ENCODE measurements at places on chromosomes 7 and 10. TPM values are rescaled to one million over a fixed set of nuclear protein-coding genes. Genes with fewer than 3 reads are reported as not detected.

DNA sequence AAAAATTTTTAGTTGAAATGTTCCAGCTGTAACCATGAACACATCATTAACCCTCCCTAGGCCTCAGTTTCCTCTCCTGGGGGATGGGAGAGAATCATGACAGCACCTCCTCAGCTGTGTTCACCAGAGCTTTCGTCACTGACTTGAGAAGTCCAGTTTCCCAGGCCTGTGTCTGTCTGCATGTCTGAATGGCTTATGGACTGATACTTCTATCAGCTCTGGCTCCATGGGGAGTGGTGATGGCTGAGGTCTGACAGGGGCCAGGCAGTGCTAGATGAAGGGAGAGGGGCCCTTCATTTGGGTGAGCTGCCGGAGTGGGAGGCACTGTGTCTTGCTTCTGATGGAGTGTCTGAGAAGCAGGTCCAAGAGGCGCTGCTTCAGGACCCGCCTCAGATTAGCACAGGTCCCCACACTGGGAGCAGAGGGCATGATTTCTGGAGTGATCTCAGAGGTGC is 192.9 kb downstream of the PTPN20 start:
- H3K4me3 ChIP-seq = no peak overlapping the region
- no peak for DNase-seq
- no peak overlapping the region for H3K27ac ChIP-seq
- no peaks in the 10 kb centered on the region for H3K27me3 ChIP-seq

The AASS gene
- 24.1 TPM for total RNA-seq

The CALML3 gene
- 8.0 TPM for total RNA-seq

DNA sequence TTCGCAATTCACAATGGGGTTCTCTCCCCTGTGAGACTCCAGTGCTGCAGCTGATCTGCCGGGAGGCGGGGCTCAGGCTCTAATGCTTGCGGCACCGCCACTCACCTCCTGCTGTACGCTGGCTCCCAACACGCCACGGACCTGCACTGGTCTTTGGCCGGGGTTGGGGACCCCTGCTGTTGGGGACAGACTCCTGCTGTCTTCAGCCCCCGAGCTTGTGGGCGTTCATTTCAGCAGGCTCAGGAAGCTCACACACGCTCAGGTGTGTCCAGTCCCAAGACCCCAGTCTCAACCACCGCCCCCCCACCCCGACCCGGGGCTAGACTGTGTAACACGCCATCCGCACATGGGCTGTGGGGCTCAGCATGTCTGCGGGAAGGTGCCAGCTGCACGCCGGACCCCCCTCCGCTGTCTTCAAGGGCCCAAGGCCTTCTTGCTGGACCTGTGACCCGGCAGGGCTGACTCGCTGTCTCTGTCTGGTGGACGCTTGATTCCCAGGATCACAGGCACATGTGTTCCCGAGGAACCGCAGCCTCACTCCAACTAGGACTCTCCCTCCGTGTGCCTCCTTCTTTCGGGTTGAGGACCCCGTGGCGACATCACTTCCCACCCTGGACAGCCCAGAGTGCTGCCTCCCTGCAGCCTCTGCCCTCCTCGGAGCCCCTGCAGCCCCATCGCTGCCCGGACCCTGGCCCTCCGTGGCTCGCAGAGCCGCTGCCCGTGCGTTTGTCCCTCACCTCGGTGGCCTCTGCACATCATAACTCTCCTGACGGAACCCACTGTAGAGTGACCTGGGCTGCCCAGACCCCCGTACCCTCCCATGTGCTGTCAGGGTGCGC is 106.4 kb downstream of the DNAJB6 start:
- no peak for DNase-seq
- no peaks in the 10 kb centered on the region for H3K36me3 ChIP-seq
- H3K4me1 ChIP-seq = no peaks in the 10 kb centered on the region

- no peak overlapping the region for H3K4me3 ChIP-seq
- no peaks in the 10 kb centered on the region for H3K36me3 ChIP-seq
- no peaks in the 10 kb centered on the region for H3K27me3 ChIP-seq
- H3K27ac ChIP-seq = no peak overlapping the region
Measured at GRCh38 chr7:38748056-38748610, 117.0 kb upstream of the AMPH start.

GRCh38 chr10:33032654-33033151 is 74.7 kb upstream of the ITGB1 start:
- no peak for DNase-seq
- no peaks in the 10 kb centered on the region for H3K36me3 ChIP-seq
- no peak overlapping the region for H3K27ac ChIP-seq
- H3K27me3 ChIP-seq = no peaks in the 10 kb centered on the region
- H3K4me3 ChIP-seq = no peak overlapping the region

The HOXA2 gene
- total RNA-seq = 1.4 TPM

DNA sequence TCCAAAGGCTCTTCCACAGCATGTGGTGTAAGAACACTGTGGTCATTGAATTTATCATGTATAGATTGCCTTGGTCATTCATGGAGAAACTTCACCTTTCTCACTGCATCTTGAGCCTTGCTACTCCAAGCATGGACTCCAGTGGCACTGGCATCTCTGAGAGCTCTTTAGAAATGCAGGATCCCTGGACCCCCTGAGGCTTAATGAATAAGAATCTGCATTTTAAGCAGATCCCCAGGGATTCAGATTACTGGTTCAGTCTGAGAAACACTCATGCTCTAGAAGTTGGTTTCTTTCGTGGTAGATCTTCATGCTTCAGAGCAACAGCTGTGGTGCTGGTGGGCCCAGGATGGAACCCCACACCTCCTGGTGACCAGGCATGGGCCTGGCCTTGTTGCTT is 63.2 kb downstream of the CFAP58 start:
- H3K36me3 ChIP-seq = no peaks in the 10 kb centered on the region
- no peak for DNase-seq
- no peak overlapping the region for H3K4me3 ChIP-seq
- H3K4me1 ChIP-seq = no peaks in the 10 kb centered on the region

The ATRNL1 gene
- total RNA-seq = 22.9 TPM

DNA sequence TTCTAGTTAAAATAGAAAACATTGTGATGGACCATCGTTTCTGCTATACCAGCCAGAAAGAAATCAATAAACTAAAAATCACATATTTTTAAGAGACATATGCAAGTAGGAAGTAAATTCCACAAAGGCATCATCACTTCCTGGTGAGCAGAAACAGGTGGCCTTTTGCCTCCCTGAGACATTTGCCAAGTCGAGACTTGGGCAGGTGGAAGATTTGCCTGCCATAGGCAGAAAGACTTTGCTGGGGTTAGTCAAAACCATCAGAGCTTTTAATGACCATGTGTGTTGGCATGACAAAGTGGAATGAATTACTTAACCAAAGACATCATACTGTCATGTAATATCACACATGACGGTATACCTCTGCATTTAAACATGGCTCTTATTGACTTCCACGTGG is 66.0 kb upstream of the FGL2 start:
- DNase-seq = no peak
- H3K4me3 ChIP-seq = no peak overlapping the region
- no peak overlapping the region for H3K27ac ChIP-seq
- no peaks in the 10 kb centered on the region for H3K4me1 ChIP-seq
- H3K27me3 ChIP-seq = no peaks in the 10 kb centered on the region

The RADIL gene
- 1.8 TPM for total RNA-seq

The MYH16 gene
- total RNA-seq = 0.97 TPM

The BLNK gene
- total RNA-seq = 8.2 TPM

The LRRC18 gene
- not detected for total RNA-seq

GRCh38 chr10:128130051-128130450 is 3.8 kb upstream of the MKI67 start:
- H3K4me3 ChIP-seq = no peak overlapping the region
- no peaks in the 10 kb centered on the region for H3K27me3 ChIP-seq
- peaks cover 5% of the 10 kb centered on the region for H3K4me1 ChIP-seq
- no peaks in the 10 kb centered on the region for H3K36me3 ChIP-seq
- DNase-seq = no peak

- no peak for DNase-seq
- H3K36me3 ChIP-seq = no peaks in the 10 kb centered on the region
- H3K27me3 ChIP-seq = no peaks in the 10 kb centered on the region
- H3K4me3 ChIP-seq = no peak overlapping the region
- H3K27ac ChIP-seq = no peak overlapping the region
Measured at GRCh38 chr10:80281292-80281691, 8.2 kb downstream of the MAT1A start.

The ZNF804B gene
- total RNA-seq = 0.05 TPM

GRCh38 chr7:141072548-141073172 is 1.2 kb upstream of the TMEM178B start:
- H3K4me1 ChIP-seq = no peaks in the 10 kb centered on the region
- H3K27ac ChIP-seq = peak overlapping the region; percentile 56
- peak; percentile 79 for DNase-seq
- no peaks in the 10 kb centered on the region for H3K36me3 ChIP-seq
- no peaks in the 10 kb centered on the region for H3K27me3 ChIP-seq
- H3K4me3 ChIP-seq = peak overlapping the region; percentile 41

GRCh38 chr10:124685261-124685660 is 58.9 kb downstream of the FAM53B start:
- H3K27ac ChIP-seq = peak overlapping the region; percentile 12
- no peaks in the 10 kb centered on the region for H3K27me3 ChIP-seq
- H3K4me1 ChIP-seq = no peaks in the 10 kb centered on the region
- DNase-seq = no peak

- no peak overlapping the region for H3K27ac ChIP-seq
- no peaks in the 10 kb centered on the region for H3K36me3 ChIP-seq
- no peak overlapping the region for H3K4me3 ChIP-seq
- DNase-seq = no peak
- H3K4me1 ChIP-seq = no peaks in the 10 kb centered on the region
- H3K27me3 ChIP-seq = no peaks in the 10 kb centered on the region
Measured at GRCh38 chr7:24703296-24703695, 54.0 kb downstream of the GSDME start.

DNA sequence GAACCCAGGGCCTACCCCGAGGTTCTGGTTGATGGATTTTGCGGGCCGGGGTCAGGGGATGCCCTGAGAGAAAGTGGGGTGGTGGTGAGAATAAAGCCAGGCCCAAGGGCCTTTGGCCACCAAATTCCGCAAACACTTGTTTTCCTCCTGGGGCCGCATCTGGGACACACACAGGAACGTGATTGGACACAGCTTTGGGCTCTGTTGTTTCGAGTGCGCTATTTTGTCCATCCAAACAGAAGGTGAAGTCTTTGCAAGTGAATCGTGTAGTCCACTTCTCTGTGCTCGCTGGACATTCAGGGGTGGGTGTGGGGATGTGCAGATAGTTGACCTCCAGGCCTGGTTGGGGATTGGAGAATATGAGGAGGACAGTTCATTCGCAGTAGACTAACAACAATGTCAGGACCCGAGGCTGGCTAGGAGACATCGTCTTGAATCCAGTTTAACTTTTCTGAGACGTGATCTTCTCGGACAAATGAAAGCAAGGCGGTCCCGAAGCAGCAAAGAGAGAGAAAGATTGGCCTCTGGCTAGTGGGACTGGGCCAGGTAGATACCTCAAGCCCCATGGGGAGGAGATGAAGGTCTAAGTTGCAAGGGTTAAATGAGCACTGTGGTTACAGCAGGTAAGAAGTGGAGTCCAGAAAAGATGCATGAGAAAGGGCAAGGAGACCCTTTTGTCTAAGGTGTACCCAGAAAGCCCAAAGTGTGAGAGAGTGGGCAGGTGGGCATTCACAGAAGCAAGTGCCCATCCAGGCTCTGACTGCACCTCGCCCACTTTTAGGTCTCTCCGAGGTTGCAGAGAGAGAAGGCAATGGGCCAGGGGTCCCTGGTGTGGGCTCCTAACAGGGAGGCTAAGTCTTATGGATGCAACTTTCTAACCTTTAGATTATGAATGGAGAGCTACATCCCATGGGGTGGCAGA is 764 bp upstream of the FAM131B start:
- no peak overlapping the region for H3K27ac ChIP-seq
- H3K4me3 ChIP-seq = peak overlapping the region; percentile 47
- H3K36me3 ChIP-seq = no peaks in the 10 kb centered on the region
- no peaks in the 10 kb centered on the region for H3K4me1 ChIP-seq
- no peak for DNase-seq

DNA sequence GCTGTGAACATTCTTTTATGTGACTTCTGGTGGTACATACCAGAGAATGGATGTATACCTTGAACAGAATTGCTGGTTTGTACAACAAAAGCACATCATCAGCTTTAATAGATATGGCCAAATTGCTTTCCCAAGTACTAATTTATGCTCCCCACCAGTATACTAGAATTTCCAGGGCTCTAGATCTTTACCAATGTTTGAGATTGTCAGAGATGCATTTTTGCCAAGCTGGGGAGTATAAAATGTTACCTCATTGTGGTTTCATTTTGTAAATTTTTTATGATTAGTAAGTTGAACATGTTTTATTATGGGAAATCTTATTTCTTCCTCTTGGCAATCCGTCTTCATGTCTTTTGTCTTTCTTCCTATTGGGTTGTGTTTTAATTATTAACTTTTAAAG is 179.9 kb upstream of the TMEM106B start:
- no peaks in the 10 kb centered on the region for H3K4me1 ChIP-seq
- H3K4me3 ChIP-seq = no peak overlapping the region
- H3K27me3 ChIP-seq = no peaks in the 10 kb centered on the region
- no peak overlapping the region for H3K27ac ChIP-seq

The TAS2R5 gene
- total RNA-seq = 2.5 TPM

The PGAM2 gene
- total RNA-seq = 9.7 TPM

The PPRC1 gene
- total RNA-seq = 24.4 TPM

- no peak overlapping the region for H3K27ac ChIP-seq
- H3K4me3 ChIP-seq = no peak overlapping the region
- no peak for DNase-seq
- no peaks in the 10 kb centered on the region for H3K36me3 ChIP-seq
- no peaks in the 10 kb centered on the region for H3K27me3 ChIP-seq
Measured at GRCh38 chr7:46559194-46559832, 638.2 kb upstream of the IGFBP3 start.

- peak overlapping the region; percentile 30 for H3K27ac ChIP-seq
- no peak overlapping the region for H3K4me3 ChIP-seq
- H3K4me1 ChIP-seq = no peaks in the 10 kb centered on the region
Measured at GRCh38 chr10:132722394-132723329, 63.3 kb downstream of the NKX6-2 start.

GRCh38 chr7:142800699-142801260 is 30.0 kb downstream of the PRSS2 start:
- H3K4me3 ChIP-seq = no peak overlapping the region
- no peak for DNase-seq
- no peaks in the 10 kb centered on the region for H3K27me3 ChIP-seq
- no peak overlapping the region for H3K27ac ChIP-seq

DNA sequence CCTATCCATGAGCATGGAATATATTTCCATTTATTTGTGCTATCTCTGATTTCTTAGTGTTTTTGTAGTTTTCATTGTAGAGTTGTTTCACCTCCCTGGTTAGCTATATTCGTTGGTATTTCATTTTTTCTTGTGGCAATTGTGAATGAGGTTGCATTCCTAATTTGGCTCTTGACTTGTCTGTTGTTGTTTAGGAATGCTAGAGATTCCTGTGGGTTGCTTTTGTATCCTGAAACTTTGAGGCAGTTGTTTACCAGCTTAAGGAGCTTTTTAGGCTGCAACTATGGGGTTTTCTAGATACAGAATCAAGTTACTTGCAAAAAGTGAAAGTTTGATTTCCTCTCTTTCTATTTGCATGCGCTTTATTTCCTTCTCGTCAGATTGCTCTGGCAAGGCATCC is 304.7 kb upstream of the GRM3 start:
- no peaks in the 10 kb centered on the region for H3K27me3 ChIP-seq
- H3K27ac ChIP-seq = no peak overlapping the region
- H3K4me1 ChIP-seq = no peaks in the 10 kb centered on the region
- H3K4me3 ChIP-seq = no peak overlapping the region
- no peak for DNase-seq
